NCI-H146 (cell line): ENCODE measurements at places on chromosomes 13 and 19.

DNA sequence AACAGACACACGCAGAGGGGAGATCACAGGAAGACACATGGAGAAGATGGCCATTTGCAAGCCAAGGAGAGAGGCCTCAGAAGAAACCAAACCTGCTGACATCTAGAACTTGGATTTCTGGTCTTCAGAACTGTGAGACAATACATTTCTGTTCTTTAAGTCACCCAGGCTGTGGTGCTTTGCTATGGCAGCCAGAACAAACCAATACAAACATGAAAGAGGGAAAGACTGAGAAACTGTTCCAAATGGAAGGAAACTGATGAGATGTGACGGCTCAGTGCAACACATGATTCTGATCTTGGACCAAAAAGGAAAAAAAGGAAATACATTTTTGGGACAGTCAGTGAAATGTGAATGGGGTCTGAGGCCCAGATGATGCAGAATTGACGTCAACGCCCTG lies 30.2 kb upstream of the SACS start:
- no peak for DNase-seq

DNA sequence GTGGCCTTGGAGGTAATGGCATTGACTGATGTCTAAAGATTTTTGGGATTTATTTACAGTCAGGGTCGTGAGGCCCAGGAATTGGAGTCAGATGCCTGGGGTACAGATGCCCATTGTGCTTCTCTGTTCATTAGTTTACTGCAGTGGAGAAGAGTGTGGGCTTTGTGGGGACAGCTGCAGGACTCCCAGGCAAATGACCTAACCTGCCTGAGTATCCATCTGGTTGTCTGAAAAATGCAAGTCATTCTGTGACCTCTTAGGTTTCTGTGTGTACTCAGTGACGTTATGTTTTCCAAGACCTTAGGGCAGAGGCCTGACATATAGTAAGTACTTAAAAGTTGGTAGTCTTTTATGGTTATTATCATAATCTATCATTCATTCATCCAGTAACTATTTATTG lies 60.5 kb downstream of the SPATA13 start:
- no peak for DNase-seq

- DNase-seq, result no peak
Observed at GRCh38 chr13:100951016-100951415, 276.4 kb upstream of the TMTC4 start.

GRCh38 chr19:49651029-49651819 lies 9.2 kb downstream of the SCAF1 start:
- DNase-seq, result no peak

DNA sequence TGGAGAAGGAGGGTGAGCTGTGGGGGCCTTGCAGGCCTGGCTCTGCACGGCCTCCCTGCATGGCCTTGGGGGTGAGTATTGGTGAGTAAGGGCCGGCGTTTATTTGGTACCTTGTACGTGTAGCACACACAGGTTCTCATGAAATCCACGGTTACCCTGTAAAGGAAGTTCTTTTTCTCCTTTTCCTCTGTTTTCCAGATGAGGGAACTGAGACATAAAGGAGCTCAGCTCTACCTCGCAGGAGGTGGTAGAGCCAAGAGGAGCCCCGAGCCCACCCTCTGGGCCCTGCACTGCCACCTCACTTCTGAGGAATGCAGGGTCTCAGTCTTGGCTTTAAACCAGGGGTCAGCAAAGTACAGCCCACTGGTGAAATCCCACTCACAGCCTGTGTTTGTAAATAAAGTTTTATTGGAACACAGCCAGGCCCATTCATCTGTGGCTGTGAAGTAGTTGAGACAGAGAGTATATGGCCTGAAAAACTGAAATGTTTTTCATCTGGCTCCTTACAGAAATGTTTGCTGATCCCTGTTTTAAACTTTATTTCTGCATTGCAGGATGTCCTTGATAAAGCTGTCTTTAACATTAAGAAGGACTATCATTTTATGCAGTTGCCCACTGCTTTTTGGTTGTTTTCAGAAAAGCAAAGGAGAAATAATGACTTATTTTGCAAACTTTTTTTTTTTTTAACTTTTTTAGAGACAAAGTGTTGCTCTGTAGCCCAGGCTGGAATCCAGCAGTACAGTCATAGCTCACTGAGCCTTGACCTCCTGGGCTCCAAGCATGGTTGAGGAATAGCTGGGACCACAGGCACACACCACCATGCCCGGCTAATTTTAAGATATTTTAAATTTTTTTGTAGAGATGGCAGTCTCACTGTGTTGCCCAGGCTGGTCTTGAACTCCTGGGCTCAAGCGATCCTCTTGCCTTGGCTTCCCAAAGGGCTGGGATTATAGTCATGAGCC lies 6.4 kb downstream of the EPN1 start:
- DNase-seq, result no peak

- no peak for DNase-seq
Observed at GRCh38 chr13:98813993-98814392, 61.5 kb upstream of the SLC15A1 start.

GRCh38 chr19:3482507-3483225 lies 575 bp downstream of the SMIM44 start:
- DNase-seq, result peak; percentile 22

- no peak for DNase-seq
Observed at GRCh38 chr19:55620410-55621204, 3.8 kb downstream of the ZNF784 start.

DNA sequence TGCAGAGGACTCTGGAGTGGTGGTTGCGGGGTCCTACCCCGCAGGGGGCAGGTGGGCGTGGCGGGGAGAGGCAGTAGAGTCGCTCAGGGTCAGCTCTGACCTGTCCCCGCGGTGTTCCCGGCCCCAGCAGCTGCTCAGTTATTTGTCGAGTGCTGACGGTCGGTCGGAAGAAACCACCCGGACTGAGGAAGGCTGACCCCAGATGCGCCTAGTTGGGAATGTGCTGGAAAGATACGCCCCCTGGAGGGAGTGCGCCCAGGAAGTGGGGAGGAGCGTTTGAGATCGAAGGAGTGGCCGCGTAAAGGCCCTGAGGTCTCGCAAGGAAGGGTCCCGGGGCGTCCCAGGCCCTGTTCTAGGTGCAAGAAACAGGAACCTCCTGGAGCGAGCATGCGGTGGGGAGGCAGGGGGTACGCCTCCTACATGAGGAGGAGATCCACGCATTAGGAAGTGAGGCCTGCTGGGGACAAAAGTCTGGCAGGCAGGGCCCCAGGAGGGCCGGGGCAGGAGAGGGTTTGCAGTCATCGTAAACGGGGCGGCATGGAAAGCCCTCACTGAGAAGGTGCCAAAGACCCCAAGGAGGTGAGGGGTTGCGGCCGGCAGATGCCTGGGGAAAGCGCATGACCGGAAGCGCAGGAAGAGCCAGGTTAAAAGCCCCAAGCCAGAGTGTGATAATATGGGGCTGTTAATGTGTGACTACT lies 9.2 kb downstream of the CCDC8 start:
- peak; percentile 55 for DNase-seq
